Uterus (tissue), 4 donors: ENCODE measurements at places on chromosomes 3 and 15. TPM values are rescaled to one million over a fixed set of nuclear protein-coding genes. Genes with fewer than 3 reads are reported as not detected.

DNA sequence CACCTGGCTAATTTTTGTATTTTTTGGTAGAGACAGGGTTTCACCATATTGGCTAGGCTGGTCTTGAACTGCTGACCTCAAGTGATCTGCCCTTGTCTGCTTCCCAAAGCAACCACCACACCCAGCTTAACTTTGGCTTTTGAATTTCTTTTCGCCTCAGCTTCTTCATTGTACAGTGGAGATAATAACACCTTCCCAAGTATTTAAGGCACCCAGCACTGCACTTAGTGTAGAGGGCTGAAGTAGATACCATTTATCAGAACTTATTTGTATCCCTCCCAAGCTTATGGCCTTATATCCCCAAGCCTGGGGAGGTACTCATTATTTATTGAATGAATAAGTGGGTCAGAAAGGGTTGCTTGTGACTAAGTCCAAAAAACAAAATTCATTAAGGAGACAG lies 2.3 kb downstream of the SQOR start:
- no peak for DNase-seq

DNA sequence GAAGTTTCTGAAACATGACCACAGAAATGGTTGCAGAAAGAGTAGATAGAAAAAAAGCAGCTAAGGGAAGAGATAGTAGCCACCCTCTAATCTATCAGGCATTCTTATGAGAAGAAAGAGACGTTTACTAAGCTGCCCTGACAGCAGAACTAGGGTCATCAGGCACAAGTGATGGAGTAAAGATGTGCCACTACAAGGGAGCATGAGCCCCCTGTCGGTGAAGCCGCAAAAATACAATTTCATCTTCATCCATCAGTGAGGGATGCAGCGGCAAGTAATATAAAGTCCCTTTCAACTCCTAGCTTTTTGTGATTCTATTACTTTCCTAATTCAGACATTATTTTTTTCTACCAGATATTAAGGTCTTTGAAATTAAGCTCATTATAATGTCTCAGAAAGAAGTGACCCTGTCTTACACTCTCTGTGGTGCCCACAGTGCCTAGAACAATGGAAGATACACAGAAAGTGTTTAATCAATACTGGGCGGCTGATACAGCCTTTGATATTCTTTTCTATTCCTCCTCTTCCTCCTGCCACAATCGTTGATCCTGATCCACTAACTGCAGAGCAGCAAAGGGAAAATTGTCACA lies 651.6 kb downstream of the NTRK3 start:
- DNase-seq = no peak

PYGO1 gene
- total RNA-seq = 36.1 TPM

HPS3 gene
- 36.8 TPM for total RNA-seq

- DNase-seq = no peak
Measured at GRCh38 chr3:165903885-165904630, 66.8 kb upstream of the BCHE start.

ANKRD34C gene
- total RNA-seq = not detected

GRCh38 chr3:74561881-74562280 lies 52.6 kb downstream of the CNTN3 start:
- DNase-seq = no peak

DNA sequence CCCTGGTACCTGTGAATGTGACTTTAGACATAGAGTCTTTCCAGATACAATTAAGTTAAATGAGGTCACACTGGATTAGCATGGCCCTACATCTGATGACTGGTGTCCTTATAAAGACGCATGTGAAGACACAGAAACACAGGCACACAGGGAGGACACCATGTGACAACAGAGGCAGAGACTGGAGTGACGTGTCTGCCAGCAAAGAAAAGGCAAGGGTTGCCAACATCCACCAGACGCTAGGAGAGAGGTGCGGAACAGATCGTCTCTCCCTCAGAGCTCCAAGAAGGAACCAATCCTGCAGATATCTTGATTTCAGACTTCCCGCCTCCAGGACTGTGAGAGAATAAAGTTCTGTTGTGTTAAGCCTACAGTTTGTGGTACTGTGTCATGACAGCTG lies 42.8 kb downstream of the CX3CR1 start:
- DNase-seq = no peak

DNA sequence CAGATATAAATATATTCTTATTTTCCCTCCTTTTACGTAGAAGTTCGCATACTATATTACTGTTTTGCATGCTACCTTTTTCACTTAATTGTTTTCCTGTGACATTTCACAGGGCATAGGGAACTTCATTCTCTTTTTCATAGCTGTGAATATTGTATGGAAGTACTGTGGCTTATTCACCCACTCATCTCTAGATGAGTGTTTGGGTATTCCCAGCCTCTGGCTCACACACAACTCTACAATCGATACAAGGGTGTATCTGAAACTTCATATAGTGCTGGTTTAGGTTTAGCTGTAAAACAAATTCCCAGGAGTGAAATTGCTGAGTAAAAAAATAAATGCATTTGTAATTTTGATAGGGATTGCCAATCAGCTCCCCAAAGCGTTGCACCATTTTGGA lies 55.3 kb upstream of the MAGI1 start:
- no peak for DNase-seq

AP3B2 gene
- 2.2 TPM for total RNA-seq

GRCh38 chr15:71658827-71659729 lies 151.3 kb upstream of the NR2E3 start:
- no peak for DNase-seq

DNA sequence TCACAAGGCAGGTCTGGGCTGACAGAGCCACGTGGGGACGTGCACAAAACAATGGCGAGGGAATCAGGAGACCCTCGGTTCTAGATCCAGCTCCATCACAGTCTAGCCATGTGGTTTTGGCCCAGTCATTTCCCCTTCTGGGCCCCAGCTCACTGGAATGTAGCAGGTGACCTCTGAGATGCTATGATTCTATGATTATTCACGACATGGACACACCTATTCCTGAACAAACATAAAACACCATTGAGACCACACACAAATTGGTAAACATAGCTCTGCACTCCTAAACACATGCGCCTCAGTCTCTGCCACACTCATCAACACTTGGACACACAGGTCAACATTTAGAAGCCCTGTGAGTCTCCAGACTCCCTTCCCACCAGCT lies 9.0 kb downstream of the IGDCC4 start:
- no peak for DNase-seq

DNA sequence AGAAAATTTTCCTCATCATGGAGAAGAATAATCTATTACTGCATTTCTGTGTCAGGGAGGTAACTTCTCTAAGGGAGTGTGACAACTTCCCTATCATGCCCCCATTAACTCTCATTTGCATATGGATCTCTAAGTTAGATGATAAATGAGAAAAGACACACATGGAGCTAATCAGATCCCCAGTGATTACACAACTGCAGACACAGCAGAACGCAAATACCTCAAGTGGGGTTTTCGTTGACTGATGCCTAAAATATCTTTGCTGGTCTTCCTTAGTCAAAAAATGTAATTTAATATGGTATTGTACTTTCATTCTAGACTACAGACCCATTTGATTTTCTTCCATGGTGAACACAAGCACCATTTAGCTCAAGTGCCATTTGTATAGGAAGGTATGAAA lies 630.5 kb downstream of the TBL1XR1 start:
- no peak for DNase-seq

DNA sequence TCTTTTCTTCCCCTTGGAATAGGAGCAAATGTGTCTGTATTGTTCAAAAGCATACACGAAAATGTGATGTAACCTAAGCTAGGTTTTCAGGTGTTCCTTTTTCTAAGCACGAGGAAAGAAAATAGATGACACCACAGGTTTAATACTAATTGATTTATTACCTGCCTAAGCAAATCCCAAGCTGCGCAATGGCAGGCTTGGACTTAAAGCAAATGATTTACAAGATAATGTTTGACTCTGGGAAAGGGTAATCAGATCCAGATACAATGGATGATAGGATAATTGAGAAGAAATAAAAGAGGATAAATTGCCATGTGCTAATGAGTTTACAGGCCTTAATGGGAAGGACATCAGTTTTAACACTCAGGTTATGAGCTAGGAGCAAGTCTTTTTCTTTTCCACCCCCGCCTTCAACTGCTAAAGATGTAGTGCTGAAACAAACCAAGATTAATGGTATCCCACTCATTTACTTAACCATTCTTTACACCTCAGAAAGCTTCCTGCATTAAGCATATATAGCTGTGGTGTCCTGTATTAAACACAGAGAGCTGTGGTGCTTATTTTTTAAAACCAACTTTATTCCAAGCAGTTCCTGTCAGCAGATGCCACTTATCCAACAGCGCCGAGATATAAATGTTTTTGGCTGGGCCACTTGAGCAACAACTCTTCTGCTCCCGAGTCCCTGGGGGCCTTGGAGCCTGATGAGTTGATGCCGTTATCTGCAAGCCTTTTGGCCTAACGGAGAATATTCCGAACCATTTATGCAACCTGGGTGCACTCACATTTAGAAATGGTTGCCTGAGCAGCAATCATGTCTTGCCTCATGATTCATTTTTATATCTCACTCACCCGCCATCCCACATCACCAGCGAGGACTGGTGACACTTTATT lies 205.5 kb downstream of the MECOM start:
- no peak for DNase-seq

SIDT1 gene
- total RNA-seq = not detected

- DNase-seq = no peak
Measured at GRCh38 chr3:73490453-73491286, 134.1 kb downstream of the PDZRN3 start.

- DNase-seq = no peak
Measured at GRCh38 chr3:105385819-105386508, 19.3 kb downstream of the ALCAM start.

GRCh38 chr3:56086355-56086754 lies 381.9 kb downstream of the ERC2 start:
- no peak for DNase-seq

GRCh38 chr15:77024273-77025082 lies 29.6 kb downstream of the PSTPIP1 start:
- peak; percentile 70 for DNase-seq

DNA sequence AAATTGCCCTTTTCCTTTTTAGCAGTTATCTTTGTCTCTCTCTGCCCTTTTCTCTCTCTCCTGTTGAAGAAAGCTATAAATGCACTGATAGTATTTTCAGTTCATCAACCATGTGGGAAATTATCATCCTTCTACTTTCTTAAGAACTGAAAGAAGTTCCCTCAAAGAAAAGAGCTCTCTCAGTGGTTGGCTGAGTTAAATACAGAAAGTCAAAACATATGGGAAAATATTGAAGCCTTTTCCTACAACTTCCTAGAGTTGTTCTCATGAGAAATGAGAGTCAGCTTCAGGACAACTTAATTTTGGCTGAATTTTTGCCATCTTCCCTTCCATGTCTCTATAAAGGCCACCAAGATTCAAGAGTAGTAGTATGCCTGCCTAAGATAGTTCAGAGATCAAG lies 96.7 kb downstream of the NFKBIZ start:
- no peak for DNase-seq

GHSR gene
- total RNA-seq = not detected

- peak; percentile 21 for DNase-seq
Measured at GRCh38 chr3:170531657-170532335, 54.1 kb downstream of the SLC7A14 start.

DNA sequence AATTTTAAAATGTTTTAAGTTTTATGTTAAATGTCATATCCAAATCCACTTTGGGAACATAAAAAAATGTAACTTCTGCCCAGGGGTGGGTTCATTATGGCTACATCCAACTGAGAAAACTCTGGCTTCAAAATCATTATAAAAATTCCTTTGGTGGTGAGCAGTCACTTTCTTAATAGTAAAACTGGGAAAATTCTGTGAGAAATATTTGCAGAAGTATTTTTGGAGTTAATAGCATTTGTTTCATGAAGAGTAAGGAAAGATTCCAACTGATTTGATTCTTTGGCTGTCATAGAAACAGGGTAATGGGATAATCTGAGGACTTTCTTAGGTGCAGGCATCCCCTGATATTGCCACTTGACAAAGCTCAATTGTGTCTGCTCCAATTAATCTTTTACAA lies 38.8 kb downstream of the CPA3 start:
- no peak for DNase-seq

DNA sequence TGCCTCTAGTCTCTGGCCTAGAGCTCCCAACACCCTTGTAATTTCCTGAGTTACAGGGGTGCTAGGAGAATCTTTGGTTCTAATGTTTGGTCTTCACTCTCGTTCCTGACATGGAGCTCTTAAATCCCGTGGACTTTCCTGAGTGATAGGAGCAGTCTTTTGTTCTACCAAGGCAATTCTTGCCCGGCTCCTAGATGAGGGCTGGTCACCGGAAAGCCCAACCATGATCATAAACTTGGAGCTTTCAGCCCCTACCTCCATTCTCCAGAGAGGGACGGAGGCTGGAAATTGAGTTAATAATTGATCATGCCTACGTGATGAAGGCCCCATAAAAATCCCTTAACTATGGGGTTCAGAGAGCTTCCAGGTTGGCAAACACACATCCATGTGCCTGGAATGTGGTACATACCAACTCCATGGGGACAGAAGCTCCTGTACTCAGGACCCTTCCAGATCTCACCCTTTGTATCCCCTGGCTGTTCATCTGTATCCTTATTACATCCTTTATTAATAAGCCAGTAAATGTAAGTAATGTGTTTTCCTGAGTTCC lies 18.8 kb upstream of the GATM start:
- DNase-seq = no peak

GRCh38 chr3:147574621-147575020 lies 165.5 kb downstream of the ZIC1 start:
- DNase-seq = no peak

- DNase-seq = no peak
Measured at GRCh38 chr3:4981665-4982494, 2.6 kb downstream of the BHLHE40 start.

- DNase-seq = no peak
Measured at GRCh38 chr15:67753891-67754290, 71.4 kb upstream of the SKOR1 start.

DNA sequence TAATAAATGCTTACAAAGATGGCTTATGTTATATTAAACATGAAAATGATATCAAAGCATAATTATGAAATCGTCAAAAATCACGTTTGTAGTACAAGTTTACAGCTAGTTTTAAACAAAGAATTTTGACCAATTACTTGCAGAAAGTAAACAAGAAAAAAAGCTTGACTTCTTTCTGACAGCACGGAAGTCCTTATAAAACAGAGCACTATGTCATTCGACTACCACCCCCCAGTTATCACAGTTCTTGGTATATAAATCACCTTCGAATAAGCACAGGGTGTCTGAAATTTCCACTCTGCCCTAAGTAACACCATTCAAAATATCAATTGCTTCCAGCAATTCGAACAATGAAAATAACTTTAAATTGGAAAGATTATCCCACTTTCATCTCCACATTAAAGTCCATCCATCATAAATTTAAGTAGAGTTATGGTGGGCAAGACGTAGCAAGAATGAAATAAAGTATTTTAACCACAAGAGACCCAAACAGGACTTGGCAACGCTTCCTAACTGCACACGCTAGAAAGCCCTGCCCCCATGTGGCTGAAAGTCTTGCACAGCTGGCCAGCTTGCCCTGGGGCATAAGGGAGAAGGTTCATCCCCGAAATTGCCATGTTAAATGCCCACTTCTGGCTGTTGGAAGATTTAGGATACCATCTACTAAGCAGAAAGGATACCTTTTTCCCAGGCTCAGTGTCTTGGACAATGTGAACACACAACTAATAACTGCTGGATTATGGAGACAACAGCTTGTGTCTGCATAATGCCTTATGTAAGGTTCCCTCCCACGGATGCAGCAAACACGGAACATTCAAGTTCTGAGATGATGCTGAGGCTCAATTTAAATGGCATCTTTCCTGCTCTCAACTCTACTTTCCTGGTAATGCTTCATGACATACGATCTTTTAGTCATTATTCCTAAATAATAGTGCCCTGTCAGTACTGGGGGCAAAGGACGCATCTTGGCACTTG lies 116.4 kb upstream of the TJP1 start:
- DNase-seq = no peak

MFSD1 gene
- total RNA-seq = 52.0 TPM

- no peak for DNase-seq
Measured at GRCh38 chr3:13539671-13540070, 9.3 kb upstream of the FBLN2 start.
